Left renal cortex interstitium (tissue), 4 donors: ENCODE measurements at places on chromosomes 11 and 22.

DNA sequence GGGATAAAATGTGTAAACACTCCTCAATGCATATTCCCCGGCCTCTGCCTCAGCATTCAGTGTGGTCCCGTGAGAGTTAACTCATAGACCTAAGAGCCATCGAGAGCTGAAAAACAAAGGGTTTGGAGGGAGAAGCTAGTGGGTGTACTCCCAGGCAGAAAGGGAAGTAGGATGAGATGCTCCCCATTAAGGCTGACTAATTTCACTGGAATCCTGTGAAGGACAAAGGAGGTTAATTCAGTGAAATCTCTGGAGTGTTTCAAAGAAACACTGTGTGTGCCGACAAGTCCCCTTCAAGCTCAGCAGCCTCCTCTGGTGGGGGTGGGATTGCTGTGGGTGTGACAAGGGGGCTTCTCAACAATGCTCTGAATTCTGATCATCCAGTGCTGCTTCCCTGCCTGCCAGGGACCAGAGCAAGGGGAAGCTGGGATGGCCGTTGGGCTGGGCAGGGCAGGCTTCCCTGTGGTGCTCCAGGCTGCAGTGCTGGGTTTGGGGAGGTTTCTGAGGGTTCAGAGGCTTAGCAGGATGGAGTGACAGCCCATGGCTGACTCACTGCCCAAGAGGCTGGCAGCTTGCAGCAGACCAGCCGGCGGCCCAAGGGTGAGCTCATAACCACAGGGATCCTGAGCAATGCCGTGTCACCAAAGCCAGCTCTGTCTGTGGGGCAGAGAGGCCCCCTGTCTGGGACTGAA, 61.4 kb upstream of the BMAL1 start:
- no peak for DNase-seq

DNA sequence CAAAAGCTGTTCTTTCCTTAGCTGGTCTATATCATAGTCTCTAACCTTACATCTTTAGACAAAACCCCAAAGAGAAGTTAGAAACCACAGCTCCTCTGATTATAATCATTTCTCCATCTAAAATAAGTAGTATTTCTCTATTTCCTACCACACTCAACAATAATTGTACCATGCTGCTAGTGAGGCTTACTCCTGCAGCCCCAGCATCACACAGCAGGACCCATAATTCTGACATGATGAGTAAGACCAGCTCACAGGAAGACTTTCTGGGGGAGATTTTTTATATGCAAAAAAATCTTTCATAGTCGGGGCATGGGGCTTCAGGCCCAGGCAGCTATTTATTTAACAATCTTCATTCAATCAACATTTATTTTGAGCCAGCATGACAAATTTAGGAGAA, 441.6 kb downstream of the DYNC2H1 start:
- no peak for DNase-seq

DNA sequence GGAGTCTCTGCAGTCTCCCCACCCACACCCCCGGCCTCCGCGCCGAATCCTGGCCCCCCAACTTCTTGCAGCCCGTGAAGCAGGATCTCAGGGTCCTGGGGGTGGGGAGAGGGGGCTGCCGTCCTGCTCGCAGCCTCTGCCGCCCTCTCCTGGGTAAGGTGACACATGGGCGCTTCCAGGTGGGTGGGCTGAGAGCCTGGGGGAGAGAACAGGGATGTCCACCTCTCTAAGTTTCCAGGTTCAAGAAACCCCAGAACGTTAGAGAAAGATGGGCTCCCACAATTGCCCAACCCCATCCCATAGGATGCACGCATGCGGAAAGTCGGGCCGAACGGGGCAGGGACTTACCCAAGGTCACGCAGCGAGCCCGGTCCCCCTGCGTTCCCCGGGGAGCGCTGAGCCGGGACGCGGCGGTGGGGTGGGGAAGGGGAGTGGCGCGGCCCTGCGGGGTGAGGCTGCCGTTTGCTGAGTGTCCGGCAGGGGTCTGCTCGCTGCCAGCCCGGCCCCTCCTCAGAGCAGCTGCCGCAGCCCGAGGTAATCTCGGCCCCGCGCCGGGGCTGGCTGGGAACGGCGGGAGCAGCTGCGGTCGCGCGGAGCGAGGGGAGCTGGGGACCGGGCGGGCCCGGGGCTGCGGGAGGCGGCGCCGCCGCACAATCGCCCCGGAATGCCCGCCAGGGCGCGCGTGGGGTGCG, 705 bp upstream of the CAPN1 start:
- peak; percentile 36 for DNase-seq

DNA sequence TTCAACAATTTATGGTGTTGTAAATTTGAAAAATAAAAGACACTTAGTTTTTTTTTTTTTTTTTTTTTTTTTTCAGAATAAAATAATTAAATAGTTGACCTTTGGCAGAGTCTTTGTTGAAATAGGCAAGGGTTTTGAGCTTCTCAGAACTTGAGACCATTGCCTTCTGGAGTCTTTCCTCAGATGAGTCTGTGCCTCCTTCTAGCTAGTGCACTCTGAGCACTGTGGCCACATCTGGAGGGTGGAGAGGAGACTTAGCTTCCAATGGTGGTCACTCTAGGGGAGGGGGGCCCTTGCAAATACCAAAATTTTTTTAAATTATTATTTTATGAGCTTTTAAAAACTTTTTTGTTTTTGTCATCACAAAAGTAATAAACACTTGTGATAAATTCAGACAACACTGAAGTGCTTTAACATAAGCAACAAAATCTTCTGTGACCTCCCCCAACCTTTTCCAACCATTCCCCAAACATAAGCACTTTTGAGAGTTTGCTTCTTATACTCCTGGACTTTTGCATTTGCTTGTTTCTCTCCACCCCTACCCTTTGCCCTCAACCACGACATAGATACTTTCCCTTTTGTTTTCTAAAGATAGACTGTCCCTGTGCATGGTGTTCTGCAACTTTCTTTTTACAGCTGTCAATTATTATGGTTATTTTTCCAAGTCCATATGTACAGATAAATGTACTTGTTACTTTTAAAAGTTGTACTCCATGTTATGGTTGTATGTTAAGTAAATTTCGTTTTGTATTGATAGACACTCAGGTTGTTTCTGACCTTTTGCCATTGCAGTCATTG, 41.1 kb downstream of the BMAL1 start:
- DNase-seq = no peak

DNA sequence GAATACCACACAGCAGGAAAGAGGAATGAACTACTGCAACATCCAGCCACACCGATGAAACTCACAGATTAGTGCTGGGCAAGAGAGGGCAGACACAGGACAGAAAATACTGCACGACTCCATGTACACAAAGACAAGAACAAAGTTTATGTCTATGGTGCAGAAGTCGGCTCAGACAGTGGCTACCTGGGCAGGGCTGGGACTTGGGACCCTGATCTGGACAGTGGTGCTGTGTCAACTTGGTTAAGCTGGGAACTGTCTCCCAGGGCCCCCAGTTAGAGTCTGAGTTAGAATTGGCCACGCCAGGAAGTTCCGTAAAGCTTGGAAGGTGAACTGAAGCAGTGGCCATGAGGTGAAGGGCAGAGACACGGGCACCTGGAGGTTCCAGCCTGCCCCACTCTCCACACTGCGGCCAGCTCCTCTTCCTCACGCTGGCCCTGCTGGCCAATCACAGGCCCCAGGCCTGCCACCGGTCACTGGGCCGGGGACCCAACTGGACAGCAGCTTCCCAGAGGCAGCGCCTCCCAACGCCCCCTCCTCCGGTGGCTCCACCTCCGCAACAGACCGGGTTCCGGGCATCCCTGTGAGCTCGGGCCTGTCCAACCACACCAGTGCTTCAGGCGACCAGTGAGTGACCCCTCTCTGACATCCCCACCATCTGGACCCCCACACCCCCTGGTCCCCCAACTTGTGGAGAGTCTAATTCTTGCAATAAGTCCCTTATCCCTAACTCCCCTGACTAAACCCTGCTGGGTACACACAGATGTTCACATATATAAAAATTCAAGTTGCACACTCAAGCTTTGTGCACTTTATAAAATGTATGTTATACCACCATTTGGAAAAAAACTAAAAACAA, 93.7 kb downstream of the MICAL3 start:
- DNase-seq = no peak

- DNase-seq = no peak
Observed at GRCh38 chr11:103228807-103229206, 119.6 kb downstream of the DYNC2H1 start.

GRCh38 chr11:114137838-114138237, 78.3 kb downstream of the ZBTB16 start:
- no peak for DNase-seq

DNA sequence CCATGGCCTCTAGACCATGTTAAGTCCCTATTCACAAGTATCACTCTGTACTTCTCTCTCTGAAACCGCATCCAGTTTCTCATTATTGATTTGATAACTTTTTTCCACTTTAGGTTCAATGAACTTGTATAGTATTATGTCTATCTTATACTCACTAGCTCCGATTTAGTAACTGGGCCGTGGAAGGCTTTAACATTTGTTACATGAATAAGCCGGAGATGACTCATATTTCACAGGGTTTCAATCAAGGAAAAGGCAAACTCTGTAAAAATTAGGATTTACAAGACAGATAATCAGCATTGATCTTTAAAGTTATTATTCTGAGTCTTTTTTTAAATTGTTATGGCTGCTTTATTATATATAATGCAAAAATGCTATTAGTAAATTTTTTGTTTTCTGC, 662.2 kb upstream of the CNTN5 start:
- DNase-seq = no peak

DNA sequence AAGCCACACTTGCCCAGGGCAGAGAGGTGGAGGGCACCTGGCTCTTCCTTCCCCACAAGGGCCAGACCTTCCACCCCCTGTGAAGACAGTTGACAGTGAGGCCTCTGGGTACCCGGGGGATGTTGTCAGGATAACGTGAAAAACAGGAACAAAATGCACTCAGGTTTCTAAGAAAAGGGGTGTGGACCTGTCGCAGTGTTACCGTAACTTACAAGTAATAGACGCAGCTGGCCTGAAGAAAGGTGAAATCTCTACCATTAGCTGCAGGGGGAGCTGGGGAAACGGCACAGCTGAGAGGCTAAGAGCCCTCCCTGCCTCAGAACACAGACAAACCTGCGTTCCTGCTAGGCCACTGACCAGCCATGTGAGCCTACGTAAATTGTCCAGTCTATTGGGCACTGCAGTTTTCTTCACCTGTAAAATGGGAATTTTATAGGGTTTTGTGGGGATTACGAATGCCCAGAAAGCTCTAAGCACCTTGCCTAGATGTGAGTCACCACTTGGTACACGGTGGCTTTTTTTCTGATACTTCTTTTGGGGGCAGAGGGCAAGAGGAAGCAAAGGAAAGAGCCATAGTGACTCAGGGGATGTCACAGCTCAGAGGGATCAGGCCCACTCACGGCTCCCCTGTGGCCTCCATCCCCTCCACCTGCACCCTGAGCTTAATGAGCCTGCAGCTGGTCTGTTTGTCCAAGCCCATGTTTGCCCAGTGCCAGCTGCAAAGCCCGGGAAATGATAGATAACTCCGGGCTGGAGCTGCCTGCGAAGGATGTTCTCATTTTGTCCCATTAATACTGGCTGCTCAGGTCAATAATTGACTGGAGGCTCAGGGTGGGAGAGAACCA, 18.4 kb upstream of the CABP7 start:
- no peak for DNase-seq

DNA sequence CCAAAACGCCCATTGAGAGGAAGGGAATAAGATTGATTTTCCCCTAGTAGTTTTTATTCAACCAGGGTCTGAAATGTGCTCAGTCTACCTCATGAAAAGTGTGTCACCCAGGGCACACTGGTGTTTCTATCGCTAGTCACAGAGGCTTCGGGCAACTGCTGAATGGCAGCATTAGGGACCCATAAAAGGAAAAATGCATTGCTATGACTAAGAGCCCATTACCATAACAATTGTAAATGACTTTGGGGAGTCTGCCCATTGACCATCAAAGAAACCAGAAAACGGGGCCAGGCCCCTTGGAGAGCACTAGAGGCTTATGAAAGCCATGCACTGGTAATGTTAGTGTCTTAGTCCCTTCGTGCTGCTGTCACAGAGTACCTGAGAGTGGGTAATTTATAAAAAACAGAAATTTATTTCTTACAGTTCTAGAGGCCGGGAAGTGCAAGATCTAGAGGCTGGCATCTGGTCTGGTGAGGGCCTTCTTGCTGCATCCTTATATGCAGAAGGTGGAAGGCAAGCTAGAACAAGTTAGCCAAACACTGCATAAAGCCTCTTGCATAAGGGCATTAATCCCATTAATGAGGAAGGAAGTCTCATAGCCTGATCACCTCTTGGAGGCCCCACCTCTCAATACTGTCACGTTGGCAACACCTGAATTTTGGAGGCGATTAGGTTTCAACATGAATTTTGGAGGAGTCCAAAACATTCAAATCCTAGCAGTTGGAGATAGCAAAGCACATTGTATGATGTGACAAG, 306.7 kb downstream of the ST3GAL4 start:
- no peak for DNase-seq

- DNase-seq = no peak
Observed at GRCh38 chr22:40491990-40492631, 121.7 kb downstream of the SGSM3 start.

DNA sequence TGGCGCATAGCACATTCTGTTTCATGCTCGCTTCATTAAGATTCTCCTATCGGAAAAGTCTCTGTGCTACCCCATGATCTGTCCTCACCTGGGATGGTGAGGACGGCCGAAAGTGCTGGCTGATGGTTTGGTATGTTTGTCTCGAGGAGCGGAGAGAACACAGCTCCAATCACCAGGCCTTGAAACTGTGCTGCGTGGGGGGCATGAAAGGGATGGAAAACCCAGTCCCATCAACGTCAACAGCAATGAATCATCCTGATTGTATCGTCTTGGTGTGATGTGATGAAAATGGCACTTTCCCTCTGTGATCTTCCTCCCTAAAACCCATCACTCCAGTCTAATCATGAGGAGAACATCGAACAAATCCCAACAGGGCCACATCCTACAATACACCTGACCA, 8.4 kb downstream of the FXYD6 start:
- no peak for DNase-seq

DNA sequence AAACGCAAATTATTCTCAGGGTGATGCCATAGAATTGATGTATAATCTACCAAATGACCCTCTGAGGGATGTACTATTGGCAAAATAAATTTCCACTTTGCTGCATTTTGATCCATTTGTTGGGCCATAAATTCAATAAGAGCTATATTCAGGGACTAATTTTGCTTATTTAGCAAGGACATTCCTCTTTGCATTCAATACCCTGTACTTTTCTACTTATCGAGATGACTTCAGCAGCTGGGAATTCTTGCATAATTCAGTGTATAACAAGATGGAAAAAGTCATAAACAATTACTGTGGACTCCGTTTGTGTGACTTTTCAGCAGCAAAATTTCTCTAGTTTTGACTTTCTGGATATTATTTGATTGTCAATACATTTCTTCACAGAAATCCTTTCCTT, 744.7 kb upstream of the CCDC179 start:
- no peak for DNase-seq

GRCh38 chr11:66548774-66549630, 2.3 kb downstream of the ACTN3 start:
- DNase-seq = no peak

- DNase-seq = peak; percentile 77
Observed at GRCh38 chr11:61161190-61162091, at the start of gene VPS37C. VPS37C (minus strand) TSS chr11:61161426; CDS start chr11:61138829, 22,597 bp downstream.
